ENCODE measurements at places on chromosomes 12 and 14. TPM values are rescaled to one million over a fixed set of nuclear protein-coding genes. Genes with fewer than 3 reads are reported as not detected.

- no peaks in the 10 kb centered on the region for H3K36me3 ChIP-seq
- peak; percentile 91 for DNase-seq
- H3K27me3 ChIP-seq = no peaks in the 10 kb centered on the region
- H3K4me1 ChIP-seq = peaks cover 45% of the 10 kb centered on the region
- peak overlapping the region; percentile 87 for H3K27ac ChIP-seq
These were observed 86.8 kb downstream of the RFLNA start for GRCh38 chr12:124381456-124382296.

DNA sequence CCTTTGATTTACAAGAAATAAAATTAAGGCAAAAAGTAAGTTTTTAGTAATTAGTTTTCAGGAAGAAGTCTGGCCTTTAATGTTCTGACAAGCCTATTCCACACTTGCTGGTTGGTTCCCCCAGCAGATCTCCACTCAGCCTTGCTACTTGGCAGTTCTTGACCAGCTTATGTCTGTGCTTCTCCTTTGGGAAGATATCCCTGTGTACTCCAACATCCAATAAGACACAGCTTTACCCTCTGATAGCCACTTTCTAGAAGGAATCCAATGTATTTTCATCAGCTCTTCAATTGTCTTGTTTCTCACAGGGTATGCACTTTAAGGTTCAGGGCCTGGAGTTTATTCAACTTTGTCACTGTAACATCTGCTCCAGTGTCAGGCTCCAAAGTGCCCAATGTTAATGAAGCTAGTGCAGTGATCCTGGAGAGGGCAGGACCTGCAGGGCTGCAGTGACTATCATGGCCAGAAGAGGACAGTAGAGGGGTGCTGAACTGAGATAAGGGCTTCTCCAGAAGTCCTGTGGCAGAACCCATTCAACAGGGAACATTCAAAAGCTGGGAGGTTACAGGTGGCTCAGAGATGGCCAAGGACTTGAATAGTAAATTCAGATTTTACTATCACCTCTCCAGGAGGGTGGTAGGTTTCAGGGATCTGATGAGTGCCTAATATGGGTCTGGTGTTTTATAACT lies 22.9 kb downstream of the JKAMP start:
- H3K4me3 ChIP-seq = no peak overlapping the region
- H3K27me3 ChIP-seq = no peaks in the 10 kb centered on the region
- no peaks in the 10 kb centered on the region for H3K4me1 ChIP-seq
- H3K36me3 ChIP-seq = peaks cover 4% of the 10 kb centered on the region

GRCh38 chr14:81517798-81518398 lies 15.8 kb downstream of the SEL1L start:
- H3K36me3 ChIP-seq = no peaks in the 10 kb centered on the region
- no peak overlapping the region for H3K4me3 ChIP-seq
- peak; percentile 40 for DNase-seq
- H3K4me1 ChIP-seq = peaks cover 6% of the 10 kb centered on the region

Gene HOXC5
- total RNA-seq = not detected

- DNase-seq = no peak
- no peaks in the 10 kb centered on the region for H3K4me1 ChIP-seq
- H3K27ac ChIP-seq = no peak overlapping the region
- H3K36me3 ChIP-seq = no peaks in the 10 kb centered on the region
- no peaks in the 10 kb centered on the region for H3K27me3 ChIP-seq
These were observed 21.9 kb downstream of the RNFT2 start for GRCh38 chr12:116759783-116760621.

GRCh38 chr12:52495389-52495788 lies 2.3 kb upstream of the KRT6A start:
- no peak overlapping the region for H3K4me3 ChIP-seq
- H3K27ac ChIP-seq = no peak overlapping the region
- H3K36me3 ChIP-seq = no peaks in the 10 kb centered on the region
- no peaks in the 10 kb centered on the region for H3K4me1 ChIP-seq
- no peak for DNase-seq

DNA sequence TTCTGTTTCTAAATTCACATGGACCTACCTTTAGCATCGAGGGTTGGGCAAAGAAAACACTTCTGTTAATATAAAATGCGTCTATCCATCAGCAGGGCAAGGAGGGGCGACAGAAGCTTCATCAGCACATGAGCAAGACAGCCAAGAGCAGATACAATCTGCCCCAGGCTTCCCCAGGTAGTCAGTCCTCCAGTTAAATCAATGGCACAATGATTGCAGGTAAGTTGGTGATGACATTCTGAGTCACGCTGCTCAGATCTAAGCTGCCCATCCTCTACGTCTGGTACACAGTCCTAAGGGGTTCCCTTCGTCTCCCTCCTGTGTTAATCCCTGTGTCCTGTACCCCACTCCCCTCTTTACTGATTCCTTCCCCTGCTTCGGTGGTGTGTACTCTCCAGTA lies 38.8 kb downstream of the MAP3K9 start:
- no peak overlapping the region for H3K4me3 ChIP-seq
- no peaks in the 10 kb centered on the region for H3K27me3 ChIP-seq
- no peaks in the 10 kb centered on the region for H3K36me3 ChIP-seq
- no peak for DNase-seq
- no peak overlapping the region for H3K27ac ChIP-seq

Gene DPY19L2
- 7.9 TPM for total RNA-seq

Data from uterus (tissue), 4 donors.